ENCODE measurements at places on chromosomes 4 and X.

DNA sequence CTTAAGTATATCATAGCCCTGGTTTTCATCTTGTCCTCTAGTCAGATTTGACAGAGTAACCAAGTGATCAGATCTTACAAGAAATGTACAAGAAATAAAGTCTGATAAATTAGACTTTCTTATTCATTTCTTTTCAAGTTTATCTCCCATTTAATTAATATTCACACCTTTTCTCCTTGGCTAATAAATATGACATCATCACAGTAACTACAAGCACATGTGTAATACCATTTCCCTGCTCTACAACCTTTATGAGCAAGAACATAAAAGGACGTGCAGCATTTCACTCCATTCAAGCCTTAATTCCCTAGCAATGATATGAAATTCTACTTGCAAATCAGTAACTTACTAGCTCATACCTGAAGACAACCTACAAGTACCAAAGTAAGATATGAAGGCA lies 88.5 kb downstream of the BRWD3 start:
- DNase-seq, result no peak

DNA sequence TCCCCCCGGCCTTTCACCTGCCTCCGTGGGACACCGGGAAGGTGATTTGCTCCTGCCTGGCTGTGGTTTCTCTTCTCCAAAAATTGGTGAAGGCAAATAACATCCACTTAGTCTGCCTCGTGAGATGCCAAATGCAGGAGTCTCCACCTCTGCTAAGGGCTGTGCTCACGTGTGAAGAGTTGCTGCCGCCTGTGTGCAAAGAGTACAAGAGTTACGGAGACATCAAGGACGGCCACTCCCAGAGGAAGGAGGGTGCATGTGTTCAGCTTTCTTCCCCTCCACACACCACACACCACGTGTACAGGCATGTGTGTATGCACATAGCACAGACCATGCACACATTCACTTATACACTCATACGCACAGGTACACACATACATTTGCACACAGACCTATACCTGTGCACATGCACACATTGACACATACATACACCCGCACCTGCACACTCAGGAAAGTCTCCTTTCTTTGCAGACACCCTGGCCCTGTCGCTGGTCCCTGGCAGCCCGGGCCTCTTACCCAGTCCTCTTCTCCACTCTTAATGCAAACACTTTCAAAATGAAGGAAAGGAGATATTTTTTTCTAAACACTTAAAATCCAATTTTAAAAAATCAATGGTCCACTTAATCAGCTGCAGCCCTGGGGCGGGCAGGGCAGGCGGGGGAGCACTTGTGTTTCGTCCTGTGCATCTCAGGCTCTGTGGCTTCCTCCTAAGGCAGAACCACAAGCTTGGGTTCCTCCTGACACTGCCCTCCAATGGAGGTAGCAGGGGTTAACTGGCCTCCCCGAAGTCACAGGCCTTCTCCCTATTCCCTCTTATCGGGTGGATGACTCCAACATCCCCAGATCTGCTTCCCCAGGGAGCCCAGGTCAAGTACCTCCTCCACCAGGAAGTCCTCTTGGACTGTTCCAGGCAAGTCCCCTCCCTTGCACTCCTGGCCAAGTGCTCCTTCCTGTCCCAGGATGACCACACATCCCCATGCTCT lies 103.0 kb downstream of the CPZ start:
- no peak for DNase-seq

- DNase-seq, result no peak
Observed at GRCh38 chrX:24282381-24283126, 31.3 kb downstream of the SUPT20HL2 start.

- DNase-seq, result peak; percentile 15
Observed at GRCh38 chr4:88211473-88212252, 53.2 kb upstream of the ABCG2 start.

- no peak for DNase-seq
Observed at GRCh38 chr4:42235304-42236021, 83.0 kb upstream of the BEND4 start.

DNA sequence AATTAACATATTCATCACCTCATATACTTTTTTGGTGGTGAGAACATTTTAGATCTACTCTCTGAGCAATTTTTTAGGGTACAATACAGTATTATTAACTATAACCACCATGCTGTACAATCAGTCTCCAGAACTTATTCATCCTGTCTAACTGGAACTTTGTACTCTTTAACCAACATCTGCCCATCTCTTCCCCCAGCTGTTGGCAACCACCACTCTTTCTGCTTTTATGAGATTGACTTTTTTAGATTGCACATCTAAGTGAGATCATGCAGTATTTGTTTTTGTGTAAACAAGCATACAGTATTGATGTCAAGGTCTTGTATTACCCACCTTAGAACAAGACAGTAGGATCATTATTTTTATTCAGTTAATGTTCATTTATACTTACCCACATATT lies 516.8 kb downstream of the RPA4 start:
- DNase-seq, result no peak

DNA sequence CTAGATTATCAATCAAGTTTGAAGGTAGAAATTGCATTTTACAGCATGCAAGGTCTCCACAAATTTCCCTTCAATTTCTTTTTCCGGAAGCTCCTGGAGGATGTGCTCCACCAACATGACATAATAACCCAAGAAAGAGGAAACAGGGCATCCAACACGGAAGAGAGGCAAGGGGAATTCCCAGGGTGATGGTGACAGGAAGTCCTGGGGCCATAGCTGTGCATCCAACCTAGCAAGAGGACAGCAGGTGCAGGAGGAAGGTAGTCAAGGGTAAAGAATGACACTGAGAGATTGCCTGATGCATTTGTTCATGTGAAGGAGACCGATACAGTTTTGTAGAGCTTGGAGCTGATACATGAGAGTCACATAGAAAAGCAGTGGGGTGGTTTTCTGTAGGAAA lies 115.7 kb upstream of the LSM6 start:
- DNase-seq, result no peak

DNA sequence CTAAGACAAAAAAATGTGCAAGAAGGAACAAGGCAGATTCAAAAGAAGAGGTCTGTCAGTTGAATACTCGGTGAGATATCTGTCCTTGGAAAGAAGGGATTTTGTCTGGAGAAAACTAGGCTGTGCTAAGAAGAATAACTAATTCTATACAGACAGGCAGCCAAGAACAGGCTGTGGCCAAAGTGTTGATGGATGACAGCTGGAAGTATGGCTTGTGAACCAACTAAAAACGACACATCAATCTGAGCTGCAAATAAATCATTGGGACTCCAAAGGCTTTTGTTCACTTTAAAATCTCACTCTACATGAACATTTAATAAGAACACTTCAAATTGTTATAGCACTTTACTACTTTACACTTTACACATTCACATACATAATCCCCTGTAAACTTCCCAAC lies 70.5 kb upstream of the IGSF1 start:
- no peak for DNase-seq

- DNase-seq, result no peak
Observed at GRCh38 chr4:102826105-102826889, 1.1 kb downstream of the UBE2D3 start.

- DNase-seq, result no peak
Observed at GRCh38 chrX:55486736-55487135, 2.9 kb downstream of the USP51 start.

GRCh38 chr4:165971933-165972332 lies 98.9 kb downstream of the TLL1 start:
- DNase-seq, result no peak

GRCh38 chrX:24285082-24285481 lies 28.8 kb downstream of the SUPT20HL2 start:
- no peak for DNase-seq

DNA sequence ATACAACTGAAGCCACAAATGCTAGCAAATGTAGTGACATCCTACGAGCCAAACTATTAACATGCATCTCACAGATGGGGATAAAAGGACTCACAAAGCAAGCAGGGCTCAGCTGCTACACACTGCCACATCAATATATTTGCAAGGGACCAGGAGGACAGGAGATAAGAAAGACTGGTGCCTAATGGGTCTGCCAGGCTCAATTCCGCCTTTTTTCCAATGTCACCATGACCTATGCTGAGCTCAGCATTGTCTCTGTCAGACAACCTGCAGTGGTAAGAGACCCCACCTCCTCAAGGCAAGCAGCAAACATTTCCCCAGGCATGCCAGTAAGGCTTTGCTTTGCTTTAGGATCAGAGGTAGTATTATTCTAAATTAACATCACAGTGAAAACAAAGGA lies 435 bp downstream of the DCX start:
- no peak for DNase-seq

DNA sequence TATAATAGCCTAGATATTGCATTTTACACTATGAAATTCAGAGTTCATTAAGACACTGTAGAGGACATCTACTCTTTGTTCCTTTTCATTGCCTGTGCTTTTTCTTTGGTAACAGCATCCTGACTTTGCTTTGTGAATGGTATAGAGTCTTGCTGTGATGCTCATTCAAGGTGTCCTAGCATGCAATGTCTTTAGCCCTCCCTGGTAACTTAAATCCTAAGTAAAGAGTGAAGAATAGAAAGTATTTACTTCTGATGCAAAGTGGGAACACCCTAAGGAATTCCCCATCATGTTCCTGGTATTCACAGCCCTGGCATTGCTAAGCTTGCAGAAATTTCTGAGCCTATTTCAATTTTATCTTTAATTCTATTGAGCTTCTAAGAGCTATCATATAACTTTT lies 400.1 kb downstream of the FAT4 start:
- no peak for DNase-seq

- DNase-seq, result peak; percentile 40
Observed at GRCh38 chr4:142405021-142405694, 440.9 kb downstream of the INPP4B start.

DNA sequence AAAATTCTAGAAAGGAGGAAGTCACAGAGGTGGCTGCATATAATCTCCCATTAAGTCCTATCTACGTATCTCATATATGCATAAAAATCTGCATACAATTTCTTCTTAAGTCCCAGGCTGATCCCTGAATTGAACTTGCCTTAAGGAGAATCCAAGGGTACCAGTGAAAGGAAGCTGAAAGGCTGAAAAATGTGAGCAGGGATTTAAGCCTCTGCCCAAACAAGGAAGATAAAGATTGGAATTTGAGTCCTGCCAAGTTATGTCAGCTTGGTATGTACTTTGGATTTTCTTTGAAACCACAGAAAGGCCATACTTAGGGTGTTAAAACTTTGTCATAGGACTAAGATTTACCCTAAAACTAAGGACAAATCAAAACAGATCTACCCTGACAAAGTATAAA lies 26.5 kb upstream of the GEMIN8 start:
- no peak for DNase-seq

DNA sequence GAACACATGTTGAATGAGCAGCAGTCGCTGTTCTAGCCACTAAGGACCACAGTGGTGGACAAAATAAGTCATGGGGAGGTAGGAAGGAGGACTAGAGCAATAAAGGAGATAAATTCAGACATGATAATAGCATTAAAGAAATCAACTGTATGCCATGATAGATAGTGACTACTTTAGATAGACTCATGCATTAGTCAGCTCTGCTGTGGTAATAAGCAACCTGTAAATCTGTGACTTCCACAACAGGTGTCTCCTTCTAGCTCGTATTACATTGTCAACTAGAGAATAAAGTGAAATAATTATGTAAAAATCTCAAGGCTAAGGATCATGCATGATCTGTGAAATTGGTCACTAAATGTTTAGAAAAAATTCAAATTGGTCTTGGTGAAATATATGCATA lies 77.9 kb downstream of the WWC2 start:
- no peak for DNase-seq

DNA sequence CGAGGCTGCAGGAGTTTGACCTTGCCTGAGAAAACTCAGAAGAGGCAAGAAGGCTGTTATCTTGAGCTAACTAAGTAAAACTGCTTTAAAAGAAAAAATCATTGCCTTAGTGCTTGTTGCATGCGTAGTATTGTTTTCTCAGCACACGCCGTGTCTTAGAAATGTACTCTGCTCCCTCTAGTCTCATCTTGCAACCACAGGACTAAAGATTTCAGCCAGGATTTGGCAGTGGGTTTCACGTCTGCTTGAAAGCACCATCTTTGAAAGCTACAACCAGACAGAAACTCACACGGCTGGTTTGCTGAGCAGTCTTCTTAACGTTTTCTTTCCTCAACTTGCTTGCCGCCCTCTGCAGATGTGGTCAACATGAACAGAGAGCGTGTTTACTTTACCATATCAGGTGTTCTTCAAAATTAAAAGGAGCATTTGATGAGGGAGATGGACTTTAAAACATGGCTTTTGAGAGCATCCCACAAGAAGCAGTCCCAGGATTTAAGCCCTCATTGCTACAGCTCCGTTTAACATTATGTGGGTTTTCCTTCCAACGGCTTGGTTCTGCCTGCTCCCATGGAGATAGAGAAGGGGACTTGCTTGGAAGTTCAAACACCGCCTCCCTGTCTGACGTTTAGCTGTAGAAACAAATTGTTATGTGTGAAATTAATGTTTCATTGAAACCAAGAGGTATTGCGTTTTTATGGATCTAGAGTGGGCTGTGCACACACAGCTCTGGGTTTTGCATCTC lies 3.4 kb downstream of the SORCS2 start:
- DNase-seq, result no peak

DNA sequence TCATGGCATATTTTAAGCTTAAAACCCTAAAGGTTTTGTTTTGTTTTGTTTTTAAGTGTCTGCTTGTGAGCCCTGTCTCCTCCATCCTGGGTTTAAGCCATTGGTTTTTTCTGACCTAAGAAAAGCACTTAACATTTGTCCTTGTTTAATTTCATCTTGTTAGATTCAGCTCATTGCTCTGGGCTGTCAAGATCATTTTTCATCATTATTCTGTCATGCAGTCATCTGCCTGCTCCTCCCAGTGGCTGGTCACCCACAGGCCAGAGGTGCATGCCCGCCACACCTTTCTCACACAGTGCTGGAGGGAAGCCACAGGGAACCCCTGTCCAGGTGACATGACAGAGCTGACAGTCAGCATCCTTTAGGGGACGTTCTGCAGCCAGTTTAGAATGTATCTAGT lies 11.7 kb upstream of the REELD1 start:
- no peak for DNase-seq

Data from WERI-Rb-1 (cell line).